GM10248 (cell line): ENCODE measurements at places on chromosomes 2 and 18.

DNA sequence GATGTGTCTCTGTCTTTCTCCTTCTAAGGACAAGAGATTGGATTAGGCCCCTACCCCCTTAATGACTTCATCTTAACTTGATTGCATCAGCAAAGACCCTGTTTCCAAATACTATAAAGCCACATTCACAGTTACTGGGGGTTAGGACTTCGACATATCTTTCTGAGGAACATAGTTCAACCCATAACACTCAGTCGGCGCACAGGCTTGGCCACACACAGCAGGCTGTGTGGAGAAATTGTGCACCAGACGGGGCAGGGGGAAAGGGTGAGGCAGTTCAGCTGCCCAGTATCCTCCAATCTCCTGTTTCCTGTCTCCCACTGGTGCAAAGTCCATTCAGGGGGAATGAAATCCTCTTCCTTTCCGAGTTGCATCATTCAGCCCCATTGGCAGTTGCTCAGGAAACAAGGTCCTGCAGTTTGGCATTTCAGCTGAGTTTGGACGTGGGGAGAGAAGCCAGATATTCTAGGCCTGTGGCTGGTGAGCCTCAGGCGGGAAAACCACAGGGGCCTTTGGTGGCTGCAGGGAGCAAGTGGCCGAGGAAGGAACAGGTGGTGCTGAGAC is 9.4 kb upstream of the RAPGEF4 start:
- DNase-seq = no peak

DNA sequence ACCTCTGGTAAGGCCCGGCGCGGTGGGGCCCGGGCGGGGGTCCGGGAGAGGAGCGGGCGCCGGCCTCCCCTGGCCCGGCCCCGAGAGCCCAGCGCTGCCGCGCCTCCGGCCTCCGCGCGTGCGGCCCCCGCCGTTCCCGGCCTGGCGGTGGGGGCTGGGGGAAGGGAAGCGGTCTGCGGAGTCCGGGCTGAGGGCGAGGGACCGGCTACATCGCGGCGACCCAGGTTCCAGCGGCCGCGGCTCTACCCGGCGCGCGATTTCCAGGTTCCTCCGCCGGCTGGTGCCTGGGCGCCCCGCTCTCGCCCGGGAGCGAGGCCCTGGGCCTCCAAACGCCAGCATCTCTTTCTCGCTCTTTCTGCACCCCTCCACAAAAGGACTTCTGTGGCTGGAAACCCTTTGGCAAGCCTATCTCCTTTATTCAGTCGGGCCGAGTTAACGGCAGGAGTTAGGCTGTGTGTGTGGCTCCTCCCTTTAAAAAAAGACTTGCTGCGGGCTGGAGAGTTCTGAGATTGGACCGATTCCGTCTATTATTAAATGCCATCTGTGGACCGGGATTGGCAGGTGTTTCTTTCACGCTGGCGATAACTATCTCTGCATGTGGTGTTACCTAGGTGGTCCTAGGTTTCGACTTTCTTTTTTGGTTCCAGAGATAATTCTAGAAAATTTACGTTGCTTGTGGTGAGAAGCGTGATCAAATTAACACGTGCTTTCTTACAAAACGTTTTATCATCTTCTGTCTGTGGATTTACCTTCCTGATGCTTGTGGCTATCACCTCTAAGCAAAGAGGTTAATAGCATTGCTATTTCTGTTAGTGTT is 592 bp downstream of the ME2 start:
- no peak for DNase-seq

DNA sequence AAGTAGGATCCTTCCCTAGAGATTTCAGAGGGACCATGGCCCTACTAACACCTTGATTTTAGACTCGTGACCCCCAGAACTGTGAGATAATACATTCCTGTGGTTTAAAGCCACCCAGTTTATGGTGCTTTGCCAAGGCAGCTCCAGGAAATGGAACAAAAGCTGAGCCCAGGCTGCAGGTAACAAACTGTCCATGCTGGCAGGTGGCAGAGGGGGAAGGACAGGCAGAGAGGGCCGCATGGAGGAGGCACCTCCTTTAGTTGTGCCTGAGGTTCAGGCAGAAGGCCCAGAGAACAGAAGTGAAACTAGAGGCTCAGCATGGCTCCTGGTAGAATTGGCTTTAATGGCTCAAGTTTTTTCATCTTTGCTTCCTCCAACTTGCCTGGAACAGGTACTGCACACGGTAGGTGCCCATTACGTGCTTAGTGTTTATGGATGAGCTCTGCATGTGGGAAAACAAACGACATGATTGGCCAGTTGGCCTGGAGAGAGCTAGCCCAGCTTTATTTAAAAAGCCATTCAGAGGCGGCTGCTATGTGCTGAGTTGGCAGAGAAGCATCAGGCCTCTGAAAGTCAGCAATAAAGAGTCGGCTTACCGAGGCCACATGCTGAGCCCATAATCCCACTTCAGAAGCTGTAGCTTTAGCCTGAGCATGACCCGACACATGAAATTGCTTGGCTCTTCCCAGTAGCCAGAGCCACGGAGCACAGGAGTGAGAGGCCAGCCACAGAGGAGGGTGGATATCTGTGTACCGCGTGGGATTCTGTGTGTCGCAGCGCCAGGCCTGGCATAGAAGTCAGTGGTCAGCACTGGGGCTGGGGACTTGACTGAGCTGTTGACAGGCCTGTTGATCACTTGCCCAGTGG is 36.5 kb downstream of the HS1BP3 start:
- no peak for DNase-seq

GRCh38 chr2:12046641-12047040 is 300.2 kb downstream of the LPIN1 start:
- DNase-seq = no peak

- DNase-seq = no peak
Measured at GRCh38 chr2:70328921-70329561, 27.2 kb upstream of the FAM136A start.
